ENCODE measurements at places on chromosomes 13 and 19. TPM values are rescaled to one million over a fixed set of nuclear protein-coding genes. Genes with fewer than 3 reads are reported as not detected.

DNA sequence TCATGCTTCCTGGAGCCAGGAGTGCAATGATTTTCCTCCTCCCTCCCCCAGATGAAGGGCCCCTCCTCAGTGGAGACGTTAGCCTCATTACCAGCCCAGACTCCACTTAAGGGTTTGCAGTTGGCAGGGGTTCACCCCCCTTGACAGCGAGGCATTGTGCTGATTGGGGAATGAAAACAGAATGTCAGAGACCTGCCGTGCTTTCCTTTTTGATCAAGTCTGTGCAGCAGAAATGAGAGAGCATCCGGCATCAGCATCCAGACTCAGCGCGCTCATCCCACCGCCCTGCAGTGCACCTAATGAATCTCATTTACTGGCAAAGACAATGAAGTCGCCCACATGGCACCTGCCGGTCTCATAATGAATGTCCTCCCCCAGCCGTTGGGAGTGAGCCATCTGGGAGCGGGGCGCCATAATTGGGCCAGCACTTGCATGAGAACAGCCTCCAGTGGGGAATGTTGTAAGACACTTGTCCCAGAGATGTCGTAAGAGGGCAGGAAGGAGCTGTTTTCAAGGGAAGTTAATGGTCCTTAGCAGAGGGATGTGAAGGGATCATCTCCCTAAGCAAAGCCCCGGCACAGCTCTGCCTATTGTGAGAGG is 98.3 kb upstream of the UQCRFS1 start:
- no peaks in the 10 kb centered on the region for H3K4me1 ChIP-seq
- H3K27ac ChIP-seq, result no peak overlapping the region
- no peak overlapping the region for H3K4me3 ChIP-seq
- DNase-seq, result no peak

The CEACAM1 gene
- total RNA-seq, result not detected

The BCAM gene
- 9.9 TPM for total RNA-seq

- no peak overlapping the region for H3K27ac ChIP-seq
- peaks cover 5% of the 10 kb centered on the region for H3K36me3 ChIP-seq
- no peak for DNase-seq
- no peaks in the 10 kb centered on the region for H3K4me1 ChIP-seq
- no peak overlapping the region for H3K4me3 ChIP-seq
- H3K27me3 ChIP-seq, result no peaks in the 10 kb centered on the region
These were observed 72.2 kb downstream of the CEBPG start for GRCh38 chr19:33445442-33446329.

The CD70 gene
- 0.54 TPM for total RNA-seq

GRCh38 chr13:39415008-39415802 is 187.8 kb downstream of the LHFPL6 start:
- peak overlapping the region; percentile 7 for H3K4me3 ChIP-seq
- H3K27ac ChIP-seq, result peak overlapping the region; percentile 76
- DNase-seq, result no peak
- H3K36me3 ChIP-seq, result peaks cover 9% of the 10 kb centered on the region
- no peaks in the 10 kb centered on the region for H3K27me3 ChIP-seq
- peaks cover 78% of the 10 kb centered on the region for H3K4me1 ChIP-seq

DNA sequence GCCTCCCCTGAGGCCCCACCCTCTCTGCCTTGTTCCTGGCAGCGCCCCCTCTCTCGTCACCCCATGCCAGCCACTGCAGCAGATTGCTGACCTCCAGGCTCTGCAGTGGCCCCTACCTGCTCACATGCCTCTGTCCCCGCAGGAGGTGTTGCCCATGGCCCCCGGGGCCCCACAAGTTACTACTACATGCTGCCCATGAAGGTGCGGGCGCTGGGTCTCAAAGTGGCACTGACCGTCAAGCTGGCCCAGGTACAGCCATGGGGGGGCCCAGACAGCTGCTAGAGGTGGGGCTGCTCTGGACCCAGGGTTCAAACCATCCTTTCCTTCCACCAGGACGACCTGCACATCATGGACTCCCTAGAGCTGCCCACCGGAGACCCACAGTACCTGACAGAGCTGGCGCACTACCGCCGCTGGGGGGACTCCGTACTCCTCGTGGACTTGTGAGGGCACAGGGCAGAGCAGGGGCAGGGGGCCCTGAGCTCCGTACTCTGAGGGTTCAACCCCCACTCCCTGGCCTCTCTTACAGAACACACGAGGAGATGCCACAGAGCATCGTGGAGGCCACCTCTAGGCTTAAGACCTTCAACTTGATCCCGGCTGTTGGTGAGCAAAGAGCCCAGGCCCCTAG is 6.2 kb downstream of the MRPL4 start:
- DNase-seq, result no peak
- H3K4me1 ChIP-seq, result peaks cover under 1% of the 10 kb centered on the region
- H3K27me3 ChIP-seq, result no peaks in the 10 kb centered on the region
- H3K27ac ChIP-seq, result no peak overlapping the region

The ACP7 gene
- total RNA-seq, result not detected

DNA sequence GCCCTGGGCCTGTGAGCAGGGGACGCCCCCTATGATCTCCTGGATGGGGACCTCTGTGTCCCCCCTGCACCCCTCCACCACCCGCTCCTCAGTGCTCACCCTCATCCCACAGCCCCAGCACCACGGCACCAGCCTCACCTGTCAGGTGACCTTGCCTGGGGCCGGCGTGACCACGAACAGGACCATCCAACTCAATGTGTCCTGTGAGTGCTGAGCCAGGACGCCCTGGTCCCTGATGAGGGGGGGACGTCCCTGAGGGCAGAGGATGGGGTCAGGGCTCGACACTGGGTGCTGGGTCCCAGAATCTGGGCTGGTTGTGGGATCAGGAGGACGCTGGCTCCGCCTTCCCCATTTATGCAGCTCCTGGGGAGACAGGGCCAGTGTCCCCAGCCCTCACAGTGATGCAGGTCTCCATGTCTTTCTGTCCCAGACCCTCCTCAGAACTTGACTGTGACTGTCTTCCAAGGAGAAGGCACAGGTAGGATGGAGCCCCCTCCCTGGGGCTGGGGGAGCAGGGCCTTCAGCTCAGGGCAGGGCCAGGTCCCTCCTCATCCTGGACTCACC is 2.5 kb downstream of the SIGLEC7 start:
- no peak overlapping the region for H3K27ac ChIP-seq
- H3K4me3 ChIP-seq, result no peak overlapping the region
- H3K36me3 ChIP-seq, result no peaks in the 10 kb centered on the region
- H3K4me1 ChIP-seq, result no peaks in the 10 kb centered on the region

DNA sequence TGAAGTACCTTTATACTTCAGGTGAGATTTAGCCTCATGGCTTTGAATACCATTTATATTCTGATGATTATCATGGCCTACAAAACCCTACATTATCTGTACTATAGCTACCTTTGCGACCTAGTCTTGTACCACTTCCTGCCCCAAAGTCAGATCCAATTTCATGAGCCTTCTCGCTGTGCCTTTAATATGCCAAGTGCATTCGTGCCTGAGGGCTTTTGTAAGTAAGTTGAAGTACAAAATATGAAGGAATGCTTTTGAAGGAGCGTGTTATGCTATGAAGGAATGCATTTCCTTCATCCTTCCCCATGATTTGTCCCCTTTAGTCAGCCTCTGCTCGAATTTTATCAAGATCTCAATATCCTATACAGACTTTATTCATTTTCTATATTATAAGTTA is 9.2 kb upstream of the RASL11A start:
- no peak overlapping the region for H3K27ac ChIP-seq

DNA sequence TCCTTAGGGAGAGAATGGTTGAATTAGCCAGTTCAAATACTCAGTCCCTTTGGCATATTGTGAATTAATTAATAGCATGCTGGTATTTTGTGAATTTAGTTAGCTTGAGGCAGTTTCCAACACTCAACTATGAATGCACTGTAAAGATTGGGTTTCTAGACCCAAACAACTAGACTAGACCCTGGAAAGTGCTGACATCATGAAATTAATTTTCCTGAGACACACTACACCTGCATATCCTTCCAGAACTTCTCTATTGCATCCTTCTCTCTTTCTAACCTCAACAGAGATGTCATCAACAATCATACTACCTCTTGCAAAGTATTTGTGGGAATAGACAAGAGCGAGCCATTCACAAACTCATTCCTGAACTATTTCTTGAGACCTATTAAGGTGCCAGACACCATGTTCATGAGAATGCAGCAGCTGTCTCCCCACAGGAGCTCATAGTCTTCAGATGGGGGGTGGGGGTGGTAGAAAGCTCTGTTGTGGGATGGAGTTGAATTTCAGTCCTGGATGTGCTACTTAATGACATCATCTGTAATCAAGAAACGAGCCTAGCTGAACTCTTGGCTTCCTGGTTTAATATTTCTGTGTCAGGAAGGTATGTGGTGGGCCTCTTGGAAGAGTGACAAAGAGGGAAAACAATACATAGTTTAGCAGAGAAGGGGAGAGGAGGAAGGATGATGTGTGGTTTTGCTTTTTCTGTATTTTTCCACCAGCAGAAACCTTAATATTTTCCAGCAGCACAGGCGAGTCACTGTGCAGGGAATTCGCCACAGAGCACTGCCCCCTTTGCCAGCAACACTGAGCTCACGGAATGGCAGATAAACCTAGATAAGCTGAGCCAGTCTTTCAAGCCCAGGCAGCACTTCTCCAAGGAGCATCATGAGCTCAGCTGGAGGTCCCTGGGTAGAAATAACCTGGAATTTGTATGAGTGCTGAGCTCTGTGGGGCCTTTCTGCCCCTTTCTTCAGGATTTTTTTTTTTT is 53.1 kb upstream of the CYSLTR2 start:
- no peak overlapping the region for H3K27ac ChIP-seq
- peak; percentile 10 for DNase-seq
- H3K4me3 ChIP-seq, result no peak overlapping the region
- no peaks in the 10 kb centered on the region for H3K36me3 ChIP-seq
- peaks cover 2% of the 10 kb centered on the region for H3K27me3 ChIP-seq
- H3K4me1 ChIP-seq, result peaks cover 13% of the 10 kb centered on the region

Measured in osteocyte (in vitro differentiated cells).